ENCODE measurements at places on chromosomes 12 and 14.

GRCh38 chr12:66648033-66648735 is 30.7 kb downstream of the GRIP1 start:
- no peak for DNase-seq

GRCh38 chr14:73265721-73266046 is 28.4 kb downstream of the PAPLN start:
- no peak for DNase-seq

- no peak for DNase-seq
Measured at GRCh38 chr14:65042296-65042695, 55.6 kb downstream of the FNTB start.

DNA sequence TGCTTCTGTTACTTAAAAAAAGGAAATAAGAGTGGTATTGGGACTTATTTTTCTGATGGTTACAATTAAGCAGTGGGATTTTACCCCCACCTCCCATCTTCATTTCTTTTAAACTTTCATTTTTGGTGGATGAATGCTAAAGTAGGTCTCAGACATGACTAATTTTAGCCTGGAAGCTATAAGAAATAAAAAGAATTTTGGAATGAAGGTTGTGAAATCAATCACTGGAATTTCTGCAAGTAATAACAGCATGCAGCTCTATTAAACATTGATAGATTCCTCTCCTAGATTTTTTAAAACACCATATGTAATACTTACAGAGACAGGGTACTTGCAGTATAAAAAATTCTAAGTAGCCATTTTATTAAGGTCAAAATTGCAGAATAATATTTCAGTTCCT is 164.2 kb upstream of the CLEC14A start:
- DNase-seq = no peak

DNA sequence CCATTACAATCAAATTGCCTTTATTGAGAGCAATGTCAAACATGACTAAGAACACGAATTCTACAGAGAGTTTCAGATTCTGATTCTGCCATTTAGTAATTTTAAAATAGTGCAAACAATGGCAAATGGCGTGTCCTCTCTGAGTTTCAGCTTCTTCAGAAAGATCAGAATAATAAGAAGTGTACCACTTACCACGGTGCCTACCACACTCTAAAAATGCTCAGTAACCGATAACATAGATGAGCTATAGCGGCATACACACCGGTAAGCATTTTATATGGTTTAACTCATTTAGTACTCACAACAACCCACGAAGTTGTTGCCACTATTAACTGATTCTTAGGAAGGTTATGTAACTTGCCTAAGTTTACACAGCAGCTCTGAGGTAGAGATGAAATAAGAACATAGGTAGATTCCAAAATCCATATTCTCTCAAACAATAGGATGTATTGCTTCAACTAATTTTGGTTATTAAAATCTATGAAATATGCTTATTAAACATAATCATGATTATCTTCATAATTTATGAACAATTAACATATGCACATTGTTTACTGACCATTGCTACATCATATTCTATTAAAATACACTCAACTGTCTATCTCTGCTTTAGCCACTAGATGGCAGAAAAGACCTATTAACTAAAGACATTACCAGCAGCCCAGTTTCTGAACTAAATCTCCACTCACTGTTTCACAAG is 38.3 kb downstream of the SLC6A15 start:
- DNase-seq = no peak

GRCh38 chr12:32603858-32604257 is 75.2 kb upstream of the DNM1L start:
- DNase-seq = no peak

DNA sequence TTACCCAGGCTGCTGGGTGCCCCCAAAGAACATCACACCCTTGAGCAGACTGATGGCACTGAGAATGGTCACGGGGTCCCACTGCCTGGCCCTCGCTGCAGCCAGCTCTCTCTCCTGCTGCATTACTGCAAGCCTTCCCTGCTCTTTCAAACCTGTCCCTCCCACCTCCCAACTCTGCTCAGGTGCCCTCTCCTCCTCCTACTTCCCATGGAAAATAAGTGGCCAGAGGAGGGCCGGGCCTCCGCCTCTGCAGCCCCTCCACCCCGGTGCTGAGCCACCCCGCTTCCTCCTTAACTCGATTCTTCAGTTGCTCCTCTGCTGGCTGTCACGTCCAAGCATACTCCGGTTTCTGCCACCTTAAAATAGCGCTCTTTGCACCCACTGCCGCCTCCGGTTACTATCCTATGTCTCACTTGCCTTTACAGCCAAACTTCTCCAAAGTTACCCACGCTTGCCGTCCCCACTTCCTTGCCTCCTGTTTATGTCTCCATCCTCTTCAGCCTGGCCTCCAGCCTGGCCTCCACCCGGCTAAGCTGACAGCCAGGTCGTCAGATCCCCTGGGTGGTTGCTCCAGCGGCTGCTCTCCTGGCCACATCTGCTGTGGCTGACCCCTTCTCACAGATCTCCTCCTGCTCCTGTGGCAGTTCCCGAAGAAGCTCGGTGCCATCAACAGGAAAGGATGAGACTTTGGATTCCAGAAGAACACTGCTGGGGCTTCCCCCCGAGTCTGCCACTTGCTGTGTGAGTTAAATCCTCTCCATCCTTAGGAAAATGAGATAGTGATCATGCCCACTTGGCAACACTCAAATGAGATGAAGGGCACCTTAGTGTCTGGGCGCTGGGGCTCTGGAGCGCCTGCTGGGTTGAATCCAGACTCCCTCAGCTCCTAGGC is 7.7 kb downstream of the SMIM41 start:
- DNase-seq = no peak

DNA sequence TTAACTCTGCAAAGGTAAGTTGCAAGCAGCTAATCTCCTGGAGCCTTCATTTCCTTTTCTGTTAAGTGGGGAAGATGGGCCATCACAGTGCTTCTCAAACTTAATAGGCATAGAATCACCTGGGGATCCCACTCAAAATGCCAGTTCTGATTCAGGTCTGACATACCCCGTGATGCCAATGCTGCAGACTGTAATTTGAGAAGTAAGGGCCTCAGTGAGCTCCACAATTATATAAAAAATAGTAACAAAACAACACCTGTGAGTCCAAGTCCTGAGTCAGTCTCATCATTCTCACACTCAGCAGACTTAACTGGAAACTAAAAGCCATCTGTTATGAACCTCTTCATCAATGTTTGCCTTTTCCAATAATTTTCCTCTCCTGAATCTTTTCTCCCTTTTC is 10.8 kb upstream of the PSMA6 start:
- DNase-seq = no peak

DNA sequence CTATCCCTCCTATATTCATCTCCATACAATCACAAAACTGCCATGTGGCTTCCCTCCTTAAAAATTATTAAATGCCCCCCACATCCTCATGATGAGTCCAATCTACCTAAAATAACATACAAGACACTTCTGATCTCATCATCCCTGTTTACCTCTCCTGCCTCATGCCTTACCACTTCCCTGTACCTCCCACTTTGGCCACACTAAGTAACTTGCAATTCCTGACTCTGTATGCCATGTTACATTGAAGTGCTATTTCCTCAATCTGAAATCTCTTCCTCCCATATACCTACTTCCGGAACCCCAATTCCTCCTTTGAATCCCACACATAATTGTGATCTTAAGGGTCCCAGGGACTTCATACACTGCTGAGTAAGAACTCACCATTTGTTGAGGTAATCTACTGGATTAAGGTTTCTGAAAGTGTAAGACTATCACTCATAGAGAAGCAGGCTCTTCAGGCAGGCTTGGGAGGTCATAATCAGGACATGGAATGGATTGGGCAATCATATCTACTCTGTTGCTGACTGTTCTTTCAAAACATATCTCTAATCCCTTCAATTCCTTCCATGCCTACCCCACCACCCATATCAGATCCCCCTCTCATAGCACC is 117.6 kb upstream of the PLEKHG7 start:
- DNase-seq = no peak

DNA sequence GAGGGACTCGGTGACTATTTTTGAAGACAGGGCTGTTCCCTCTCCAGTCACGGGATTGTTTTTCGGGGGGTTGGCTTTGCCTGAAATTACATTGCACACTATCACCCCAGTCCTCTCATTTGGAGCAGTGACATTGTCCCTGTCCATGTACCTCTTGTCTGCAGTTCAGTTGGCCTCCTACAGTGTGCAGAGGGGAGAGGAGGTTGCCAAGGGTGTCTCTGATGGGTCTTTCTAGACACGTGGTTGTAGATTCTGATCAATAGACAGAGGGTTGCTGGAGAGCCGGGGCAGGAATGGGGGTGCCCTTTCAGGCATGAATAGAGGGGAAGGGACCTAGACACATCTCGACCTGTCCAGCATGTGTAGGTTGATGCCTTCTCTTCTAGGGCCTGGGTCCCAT is 1.2 kb downstream of the TMEM120B start:
- peak; percentile 17 for DNase-seq

- no peak for DNase-seq
Measured at GRCh38 chr12:116423094-116423493, 136.1 kb upstream of the MAP1LC3B2 start.

DNA sequence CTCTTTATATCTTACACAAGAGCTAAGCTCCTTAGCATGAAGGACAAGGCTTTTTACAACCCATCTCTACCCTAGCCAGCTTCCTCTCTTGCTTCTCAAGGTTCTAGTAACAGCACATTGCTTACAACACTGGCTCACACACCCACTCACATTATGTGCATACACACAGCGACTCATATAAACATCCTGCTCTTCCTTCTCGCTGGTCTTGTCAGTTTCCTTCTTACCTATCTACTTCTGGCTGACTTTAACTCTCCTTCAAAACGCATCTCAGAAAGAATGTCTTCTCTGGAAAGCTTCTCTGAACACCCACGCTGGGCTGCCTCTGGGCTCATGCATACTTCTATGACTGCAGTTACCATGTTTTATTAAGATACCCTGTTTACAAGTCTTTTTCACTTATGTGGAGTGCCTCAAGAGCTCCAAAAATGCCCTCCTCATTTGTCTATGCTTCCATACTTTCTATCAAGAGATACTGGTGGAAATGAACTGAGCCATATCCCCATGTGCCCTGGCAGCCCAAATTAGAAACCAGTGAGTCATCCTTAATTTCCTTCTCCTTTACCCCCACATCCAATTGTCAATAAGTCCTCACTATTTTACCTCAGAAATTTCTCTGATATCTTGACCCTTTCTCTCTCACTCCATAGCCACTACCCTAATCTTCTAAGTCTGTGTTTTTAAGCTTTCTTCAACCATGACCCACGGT is 126.9 kb upstream of the KRAS start:
- DNase-seq = no peak

DNA sequence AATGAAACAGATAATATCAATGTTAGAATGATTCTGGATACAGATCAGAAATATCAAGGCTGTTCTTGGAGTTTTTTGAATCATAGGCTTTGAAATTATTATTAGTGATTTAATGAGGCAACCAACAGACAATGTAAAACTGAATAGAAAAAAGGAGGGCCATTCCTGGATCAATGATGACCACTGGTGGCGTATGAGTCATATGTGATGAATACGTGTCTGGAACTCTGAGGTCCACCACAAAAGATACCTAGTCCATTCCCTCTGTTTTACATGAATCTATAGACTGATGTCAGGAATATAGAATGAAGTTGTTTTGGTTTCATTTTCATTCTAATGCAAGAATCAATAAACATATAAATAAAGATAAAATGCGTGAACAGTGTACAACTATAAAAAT is 78.3 kb upstream of the RTL1 start:
- DNase-seq = no peak

- no peak for DNase-seq
Measured at GRCh38 chr12:65497660-65498059, 219.2 kb downstream of the MSRB3 start.

DNA sequence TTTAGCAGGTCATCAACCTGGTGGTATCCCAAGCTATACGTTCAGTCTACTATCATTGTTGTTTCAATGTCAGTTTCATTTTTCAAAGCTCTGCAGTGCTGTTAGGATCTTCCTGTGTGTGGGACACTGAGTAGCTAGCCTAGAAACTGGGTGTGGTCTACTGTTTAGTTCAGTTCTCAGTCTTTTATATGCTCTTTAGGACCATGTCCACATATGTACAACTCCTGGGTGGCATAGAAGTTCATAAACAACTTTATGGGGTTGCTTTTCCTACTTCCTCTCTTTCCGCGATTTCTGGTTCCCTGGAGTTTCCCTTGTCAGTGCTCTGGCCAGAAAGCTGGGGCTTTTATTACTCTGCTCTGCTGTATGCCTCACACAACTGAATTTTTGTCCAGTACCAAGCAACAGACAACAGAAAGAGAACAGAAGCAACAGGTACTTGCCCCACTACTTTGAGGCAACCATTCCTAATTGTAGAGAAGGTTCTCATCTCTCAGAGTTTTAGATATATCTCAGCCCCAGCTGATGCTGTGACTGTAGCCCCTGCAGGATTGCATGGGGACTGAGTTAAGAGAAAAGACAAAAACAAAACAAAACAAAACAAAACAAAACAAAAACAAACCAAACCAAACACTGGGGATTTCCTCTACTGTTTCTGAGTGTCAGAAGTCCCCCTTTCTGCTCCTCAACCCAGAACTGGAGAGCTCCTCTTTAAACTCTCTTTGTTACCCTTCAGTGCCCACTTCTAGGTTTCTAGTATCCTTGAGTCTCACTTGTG is 30.3 kb downstream of the MIS18BP1 start:
- DNase-seq = no peak

DNA sequence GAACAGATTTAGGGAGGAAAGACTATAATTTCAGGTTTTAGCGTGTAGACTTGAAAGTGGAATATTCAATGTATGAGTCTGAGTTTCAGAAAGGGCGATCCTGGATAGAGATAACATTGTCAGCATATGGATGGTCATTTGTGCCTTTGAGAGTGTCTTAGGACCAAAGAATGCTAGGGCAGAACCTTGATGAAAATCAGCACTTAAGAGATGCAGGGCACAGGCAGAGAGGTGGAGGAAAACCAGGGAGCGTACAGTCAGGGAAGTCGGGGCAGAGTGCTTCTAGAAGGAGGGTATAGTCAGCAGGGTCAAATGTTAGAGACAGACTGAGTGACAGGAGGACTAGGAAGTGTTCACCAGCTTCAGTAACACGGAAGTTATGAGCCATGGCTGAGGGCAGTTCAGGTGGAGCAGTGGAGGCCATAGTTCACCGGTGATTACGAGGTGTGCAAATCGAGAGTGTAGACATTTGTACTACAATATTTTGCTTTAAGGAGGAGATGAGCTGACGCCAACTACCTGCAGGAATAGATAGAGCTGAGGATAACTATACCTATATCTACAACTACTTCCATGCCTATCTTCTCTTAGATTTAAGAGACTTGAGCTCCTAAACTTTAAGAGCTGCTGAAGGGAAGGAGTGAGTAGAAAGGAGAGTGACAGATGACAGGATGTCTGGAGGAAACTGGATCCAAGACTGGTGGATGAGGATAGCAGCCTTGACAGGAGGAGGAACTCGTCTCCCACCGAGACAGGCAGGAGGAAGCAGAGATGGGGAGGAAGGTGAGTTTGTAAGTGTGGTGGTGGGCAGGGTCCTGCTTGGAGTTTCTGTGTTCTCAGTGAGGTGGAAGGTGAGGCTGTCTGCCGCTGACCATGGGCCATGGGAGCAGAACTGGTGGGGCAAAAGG is 6.5 kb downstream of the CBLN3 start:
- no peak for DNase-seq

- DNase-seq = no peak
Measured at GRCh38 chr14:96698960-96699539, 98.1 kb upstream of the VRK1 start.
